ENCODE measurements at places on chromosomes 16 and 17.

GRCh38 chr17:35972066-35972465, 9.2 kb downstream of the CCL16 start:
- DNase-seq, result no peak

DNA sequence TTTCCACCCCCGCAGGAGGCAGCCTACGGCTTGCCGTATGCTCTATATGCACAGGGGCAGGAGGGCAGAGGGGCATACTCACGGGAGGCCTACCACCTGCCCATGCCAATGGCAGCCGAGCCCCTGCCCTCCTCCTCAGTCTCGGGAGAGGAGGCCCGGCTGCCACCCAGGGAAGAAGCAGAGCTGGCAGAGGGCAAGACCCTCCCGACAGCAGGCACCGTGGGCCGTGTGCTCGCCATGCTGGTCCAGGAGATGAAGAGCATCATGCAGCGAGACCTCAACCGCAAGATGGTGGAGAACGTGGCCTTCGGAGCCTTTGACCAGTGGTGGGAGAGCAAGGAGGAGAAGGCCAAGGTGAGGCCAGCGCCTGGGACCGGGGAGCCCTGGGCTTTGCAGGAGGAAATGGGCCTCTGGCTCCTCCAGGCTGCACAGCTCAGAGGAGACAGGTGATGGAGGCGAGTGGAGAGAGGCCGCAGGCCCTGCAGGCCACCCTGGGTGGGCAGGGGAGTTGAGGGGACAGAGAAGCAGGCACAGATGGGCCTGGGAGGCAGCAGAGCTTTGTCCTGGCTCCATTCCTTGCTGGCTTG, 8.6 kb downstream of the SETD1A start:
- DNase-seq, result no peak

DNA sequence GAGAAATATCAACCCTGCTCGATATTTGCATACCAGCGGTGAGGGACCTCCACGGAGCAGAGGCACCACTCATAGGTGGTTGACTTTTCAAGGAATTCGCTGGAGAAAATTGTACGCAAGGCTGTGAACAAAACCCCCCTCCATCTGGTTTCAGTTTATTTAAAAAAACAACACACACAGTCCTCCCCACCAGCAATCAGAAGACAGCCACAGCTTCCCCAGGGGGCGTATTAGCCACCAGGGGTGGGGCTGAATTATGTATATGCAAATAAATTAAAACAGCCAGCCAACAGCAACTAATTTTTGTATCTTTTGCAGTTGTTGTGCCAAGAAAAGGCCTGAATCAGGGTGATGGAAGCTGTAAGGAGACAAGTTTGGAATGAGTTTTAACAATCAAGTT, 5.9 kb upstream of the HSD11B2 start:
- DNase-seq, result no peak

GRCh38 chr17:53891726-53892125, 69.0 kb downstream of the KIF2B start:
- no peak for DNase-seq

- no peak for DNase-seq
These were observed 35.8 kb downstream of the ADAMTS18 start for GRCh38 chr16:77399066-77399465.

- DNase-seq, result no peak
These were observed 11.6 kb downstream of the ZSCAN10 start for GRCh38 chr16:3087243-3088235.
